ENCODE measurements at places on chromosomes 5 and 9.

DNA sequence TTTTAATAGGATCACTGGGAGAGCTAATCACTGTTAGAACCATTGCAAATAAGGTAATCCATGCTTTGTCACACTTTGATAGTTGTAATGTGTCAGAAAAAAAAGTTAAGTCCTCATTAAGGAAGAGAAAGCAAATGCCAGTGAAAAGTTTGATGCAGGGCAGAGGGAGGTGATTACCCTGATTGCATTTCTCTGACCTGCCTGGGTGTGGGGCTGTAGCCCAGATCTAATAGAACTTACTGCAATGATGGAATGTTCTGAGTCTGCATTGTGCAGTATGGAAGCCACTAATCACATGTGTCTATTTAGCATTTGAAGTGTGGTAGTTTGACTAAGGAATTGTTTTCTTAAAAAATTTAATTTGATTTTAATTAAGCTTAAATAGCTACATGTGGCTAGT, 202.7 kb downstream of the ATP10B start:
- DNase-seq, result no peak

GRCh38 chr9:97462914-97463313, 38.6 kb upstream of the TMOD1 start:
- no peak for DNase-seq

- no peak for DNase-seq
Measured at GRCh38 chr5:131262953-131263541, 806 bp upstream of the CDC42SE2 start.

GRCh38 chr5:96455789-96456188, 22.7 kb upstream of the PCSK1 start:
- no peak for DNase-seq

GRCh38 chr9:126518763-126519162, 95.0 kb upstream of the LMX1B start:
- DNase-seq, result no peak

DNA sequence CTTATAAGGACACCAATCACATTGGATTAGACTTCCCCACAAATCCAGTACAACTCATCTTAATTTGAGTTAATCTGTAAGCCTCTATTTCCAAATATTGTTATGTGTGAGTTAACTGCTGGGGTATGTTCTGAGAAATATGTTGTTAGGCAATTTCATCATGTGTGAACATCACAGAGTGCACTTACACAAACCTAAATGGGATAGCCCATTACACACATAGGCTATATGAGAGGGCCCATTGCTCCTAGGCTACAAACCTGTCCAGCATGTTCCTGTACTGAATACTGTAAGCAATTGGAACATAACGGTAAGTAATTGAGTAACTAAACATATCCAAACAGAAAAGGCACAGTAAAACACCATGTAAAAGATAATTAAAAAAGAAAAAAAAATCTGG, 19.1 kb upstream of the ARSI start:
- no peak for DNase-seq

GRCh38 chr5:54942064-54942778, 43.2 kb downstream of the ESM1 start:
- no peak for DNase-seq

DNA sequence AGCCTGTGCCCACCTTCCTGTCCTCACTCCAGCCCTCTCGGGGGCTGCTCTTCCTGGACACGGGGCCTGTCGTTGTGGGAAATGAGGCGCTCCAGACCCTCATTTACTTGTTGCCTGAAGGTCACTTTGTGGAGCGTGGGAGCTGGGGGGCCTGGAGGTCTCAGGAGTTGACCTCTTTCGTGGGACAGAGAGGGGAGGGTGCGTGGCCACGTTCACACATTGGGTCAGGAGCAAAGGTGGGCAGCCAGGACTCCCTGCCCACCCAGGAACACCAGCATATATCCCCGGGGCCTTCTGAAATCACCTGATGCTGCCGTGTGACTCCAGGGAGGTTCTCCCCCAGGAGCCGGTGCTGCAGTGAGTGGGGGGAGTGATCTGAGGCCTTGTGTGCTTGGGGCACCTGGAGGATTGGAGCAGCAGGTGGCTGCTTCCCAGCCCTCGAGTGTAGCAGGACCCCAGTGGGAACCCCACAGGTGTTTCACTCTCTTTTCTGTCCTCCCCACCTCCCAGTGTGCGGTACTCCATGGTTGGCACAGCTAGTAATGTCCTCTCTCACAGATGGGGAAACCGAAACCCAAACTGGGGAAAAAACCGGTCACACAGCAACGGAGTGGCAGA, 20.3 kb downstream of the NCS1 start:
- DNase-seq, result no peak

DNA sequence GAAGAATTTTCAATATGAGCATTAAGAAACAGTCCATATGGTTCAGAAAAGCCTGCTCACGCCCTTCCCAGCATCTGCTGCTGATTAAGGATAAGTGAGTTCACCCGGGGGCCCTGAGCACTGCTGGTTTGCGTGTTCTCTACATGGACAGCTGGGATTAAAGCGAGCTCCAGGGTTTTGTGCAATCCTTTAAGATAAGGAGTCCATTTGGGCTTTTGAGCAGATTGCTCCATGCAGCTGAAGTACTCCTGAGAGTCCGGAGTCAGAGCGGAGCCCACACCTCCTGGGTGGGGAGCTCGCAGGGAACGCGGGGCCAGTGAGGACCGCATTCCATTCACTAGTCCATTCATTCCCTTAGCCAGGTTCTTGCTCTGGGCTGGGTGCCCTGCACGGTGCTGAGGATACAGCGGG, 149.3 kb upstream of the COL5A1 start:
- no peak for DNase-seq

DNA sequence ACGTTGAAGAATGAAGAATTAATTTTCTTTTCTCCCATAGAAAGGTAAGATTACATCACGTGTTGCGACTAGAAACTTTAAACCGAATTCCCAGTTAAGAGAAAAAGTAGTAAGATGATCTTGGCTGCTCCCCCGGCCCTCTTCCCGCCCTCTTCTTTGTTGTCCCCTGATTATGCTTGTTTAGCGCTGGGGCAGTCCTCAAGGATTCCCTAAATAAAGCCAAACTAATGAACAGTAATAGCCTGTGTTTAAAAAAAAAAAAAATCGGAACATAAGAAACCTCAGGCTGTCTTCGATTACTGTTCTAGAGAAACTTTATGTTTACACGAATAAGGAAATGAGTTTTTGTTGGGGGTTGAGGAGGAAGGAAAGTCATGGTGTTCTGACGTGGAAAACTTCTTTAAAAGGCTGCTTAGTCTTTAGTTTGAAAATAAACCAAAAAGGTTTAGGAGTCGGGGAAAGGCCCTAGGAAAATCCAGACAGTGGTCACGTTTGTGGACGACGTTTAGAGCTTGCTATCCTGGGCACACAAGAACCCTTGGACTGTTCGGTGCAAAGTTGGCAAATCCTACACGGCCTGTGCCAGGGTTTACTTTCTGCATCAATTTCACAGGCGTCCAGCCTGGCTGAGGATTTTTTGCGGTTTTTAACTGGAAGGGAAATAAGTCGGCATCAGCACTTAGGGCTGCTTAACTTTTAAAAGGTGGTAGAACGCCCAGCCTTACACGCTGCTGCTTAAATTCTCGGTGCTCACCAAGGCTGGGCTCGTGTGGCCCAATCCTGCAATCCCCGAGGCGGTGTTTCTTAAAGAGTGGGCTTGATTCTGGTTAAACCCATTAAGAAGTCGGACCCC, 1.1 kb upstream of the MAT2B start:
- peak; percentile 18 for DNase-seq

- DNase-seq, result no peak
Measured at GRCh38 chr5:135705141-135705631, 126.4 kb upstream of the CXCL14 start.

- no peak for DNase-seq
Measured at GRCh38 chr9:5144217-5144616, 41.2 kb downstream of the INSL6 start.

GRCh38 chr9:92669890-92670708, at the start of gene IPPK:
TSS of gene IPPK (minus strand) at chr9:92670131. CDS start at chr9:92669988, 143 bp downstream.
- peak; percentile 96 for DNase-seq

Measured in CD4-positive, alpha-beta T cell treated with Interleukin-6 at 100 ng/mL for 8 hours (primary cell).